ENCODE measurements at places on chromosomes 7 and 10. TPM values are rescaled to one million over a fixed set of nuclear protein-coding genes. Genes with fewer than 3 reads are reported as not detected.

GRM3 gene
- total RNA-seq, result not detected

CAV1 gene
- total RNA-seq, result 483 TPM

PTCD1 gene
- total RNA-seq, result 8.9 TPM

CLDN3 gene
- not detected for total RNA-seq

MUC12 gene
- total RNA-seq, result not detected

All from nasal cavity respiratory epithelium epithelial cell of viscerocranial mucosa (primary cell).